ENCODE measurements at places on chromosomes 2 and 18.

- no peak for DNase-seq
Observed at GRCh38 chr18:46184727-46185126, 80.5 kb downstream of the HAUS1 start.

DNA sequence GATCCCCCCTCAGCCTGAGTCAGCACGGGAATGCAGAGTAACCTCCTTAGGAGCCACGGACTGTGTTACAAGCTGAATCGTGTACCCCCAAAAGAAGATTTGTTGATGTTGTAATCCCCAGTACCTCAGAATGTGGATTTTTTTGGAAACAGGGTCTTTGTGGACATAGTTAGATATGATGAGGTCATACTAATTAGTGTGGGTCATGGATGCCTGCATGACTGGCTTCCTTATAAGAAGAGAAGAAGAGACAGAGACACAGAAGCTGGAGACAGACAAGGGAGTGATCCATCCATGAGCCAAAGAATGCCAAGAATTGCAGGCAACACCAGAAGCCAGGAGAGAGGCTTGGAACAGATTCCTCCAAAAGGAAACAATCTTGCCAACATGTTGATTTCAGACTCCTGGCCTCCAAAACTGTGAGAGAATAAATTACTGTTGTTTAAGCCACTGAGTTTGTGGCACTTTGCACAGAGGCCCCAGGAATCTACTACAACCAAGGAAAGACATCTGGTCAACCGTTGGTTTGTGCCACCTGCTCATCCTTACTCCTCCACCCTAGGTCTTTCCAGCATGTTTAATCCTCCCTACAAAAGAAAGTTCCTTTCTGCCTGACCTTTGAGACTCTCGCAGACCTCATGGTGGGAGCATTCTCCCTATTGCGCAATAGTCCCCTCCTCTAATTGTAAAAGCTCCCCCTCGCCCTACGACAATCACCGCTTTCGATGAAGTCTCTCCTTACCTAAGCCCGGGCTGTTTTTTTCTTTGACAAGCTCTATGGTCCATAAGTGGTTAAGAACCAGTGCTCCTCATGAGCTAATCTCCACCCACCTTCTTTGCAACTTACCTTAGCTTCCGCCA lies 91.6 kb downstream of the DNER start:
- no peak for DNase-seq

DNA sequence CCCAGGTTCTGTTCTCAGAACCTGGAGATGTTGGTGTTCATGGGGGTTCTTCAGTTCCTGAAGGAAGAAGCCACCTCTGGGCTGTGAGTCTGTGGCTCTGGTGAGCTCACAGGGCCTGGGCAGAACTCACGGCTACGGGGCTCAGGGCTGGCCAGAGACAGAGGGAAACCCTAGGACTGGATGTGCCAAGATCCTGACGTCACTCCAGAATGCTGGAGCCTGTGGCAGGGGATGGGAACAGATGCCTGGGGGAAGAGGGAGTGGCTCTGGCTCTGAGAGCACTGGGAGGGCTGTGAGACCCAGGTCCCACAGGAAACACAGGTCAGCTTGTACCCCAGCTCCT lies at the start of gene OTOF:
Gene OTOF (minus strand): TSS at position 214 of the 343 bp plus-strand sequence.
- no peak for DNase-seq

DNA sequence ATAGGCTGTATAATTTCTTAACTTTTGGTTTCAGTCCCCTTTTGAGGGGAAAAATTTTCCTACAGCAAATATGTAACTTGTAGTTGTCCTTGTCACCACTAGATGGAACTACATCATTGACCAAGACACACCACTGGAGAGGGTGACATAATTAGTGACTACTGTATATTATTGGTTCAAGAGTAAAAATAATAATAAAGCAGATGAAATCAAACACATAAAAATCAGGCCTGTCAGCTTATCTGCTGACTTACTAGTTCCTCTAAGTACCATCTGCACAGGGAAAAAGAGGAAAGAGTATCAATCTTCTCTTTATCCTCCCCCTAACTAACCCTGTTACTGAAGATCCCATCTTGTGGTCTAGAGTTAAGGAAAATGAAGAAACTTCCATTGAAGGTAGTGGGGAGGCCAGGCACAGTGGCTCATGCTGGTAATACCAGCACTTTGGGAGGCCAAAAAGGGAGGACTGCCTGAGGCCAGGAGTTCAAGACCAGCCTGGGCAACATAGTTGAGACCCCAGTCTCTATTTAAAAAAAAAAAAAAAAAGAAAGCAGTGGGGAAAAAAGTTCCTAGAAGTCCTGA lies 29.6 kb upstream of the ENOSF1 start:
- DNase-seq: peak; percentile 5

GRCh38 chr2:200905618-200906296 lies 16.6 kb downstream of the NIF3L1 start:
- DNase-seq: peak; percentile 8

DNA sequence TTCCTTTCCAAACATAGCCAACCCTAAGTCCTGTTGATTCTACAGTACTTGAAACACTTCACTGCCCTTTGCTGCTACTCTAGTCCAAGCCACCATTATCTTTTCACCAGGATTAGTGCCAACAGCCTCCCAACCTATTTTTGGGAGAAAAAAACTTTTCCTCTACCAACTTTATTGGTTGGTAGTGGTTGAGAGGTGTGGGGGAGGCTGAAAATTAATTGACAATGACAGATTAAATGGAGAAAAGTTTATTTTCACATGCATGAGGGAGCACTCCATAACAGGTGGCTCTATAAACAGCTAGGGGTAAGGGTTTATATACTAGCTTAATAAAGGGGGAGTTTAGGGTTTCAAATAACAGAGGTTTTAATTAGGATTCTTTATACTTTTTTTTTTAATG lies 37.8 kb upstream of the ITPRID2 start:
- no peak for DNase-seq

- no peak for DNase-seq
Observed at GRCh38 chr2:99354070-99354469, 16.9 kb downstream of the EIF5B start.

- DNase-seq: no peak
Observed at GRCh38 chr2:39141334-39142271, 20.8 kb upstream of the SOS1 start.
